ENCODE measurements at places on chromosomes 7 and 10.

- DNase-seq, result no peak
Measured at GRCh38 chr7:107946451-107946850, 55.5 kb downstream of the DLD start.

DNA sequence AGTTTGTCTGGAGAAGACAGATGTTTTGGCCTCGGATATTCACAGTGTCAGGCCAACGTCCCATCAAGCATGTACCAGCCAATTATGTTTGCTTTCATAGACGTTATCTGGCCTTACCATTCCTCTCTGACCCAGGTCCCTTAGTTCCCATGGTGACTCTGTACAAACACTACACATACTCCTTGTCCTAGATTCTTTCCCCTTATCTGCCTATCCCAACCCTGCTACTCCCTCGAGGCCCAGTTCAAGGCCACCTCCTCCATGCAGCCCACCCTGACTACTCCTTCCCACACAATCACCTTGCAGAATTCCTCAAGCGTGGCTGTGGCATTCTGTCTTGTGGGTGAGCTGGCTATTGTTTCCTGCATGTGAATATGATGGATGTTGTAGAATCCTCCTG is 155.2 kb downstream of the PRKAG2 start:
- no peak for DNase-seq

DNA sequence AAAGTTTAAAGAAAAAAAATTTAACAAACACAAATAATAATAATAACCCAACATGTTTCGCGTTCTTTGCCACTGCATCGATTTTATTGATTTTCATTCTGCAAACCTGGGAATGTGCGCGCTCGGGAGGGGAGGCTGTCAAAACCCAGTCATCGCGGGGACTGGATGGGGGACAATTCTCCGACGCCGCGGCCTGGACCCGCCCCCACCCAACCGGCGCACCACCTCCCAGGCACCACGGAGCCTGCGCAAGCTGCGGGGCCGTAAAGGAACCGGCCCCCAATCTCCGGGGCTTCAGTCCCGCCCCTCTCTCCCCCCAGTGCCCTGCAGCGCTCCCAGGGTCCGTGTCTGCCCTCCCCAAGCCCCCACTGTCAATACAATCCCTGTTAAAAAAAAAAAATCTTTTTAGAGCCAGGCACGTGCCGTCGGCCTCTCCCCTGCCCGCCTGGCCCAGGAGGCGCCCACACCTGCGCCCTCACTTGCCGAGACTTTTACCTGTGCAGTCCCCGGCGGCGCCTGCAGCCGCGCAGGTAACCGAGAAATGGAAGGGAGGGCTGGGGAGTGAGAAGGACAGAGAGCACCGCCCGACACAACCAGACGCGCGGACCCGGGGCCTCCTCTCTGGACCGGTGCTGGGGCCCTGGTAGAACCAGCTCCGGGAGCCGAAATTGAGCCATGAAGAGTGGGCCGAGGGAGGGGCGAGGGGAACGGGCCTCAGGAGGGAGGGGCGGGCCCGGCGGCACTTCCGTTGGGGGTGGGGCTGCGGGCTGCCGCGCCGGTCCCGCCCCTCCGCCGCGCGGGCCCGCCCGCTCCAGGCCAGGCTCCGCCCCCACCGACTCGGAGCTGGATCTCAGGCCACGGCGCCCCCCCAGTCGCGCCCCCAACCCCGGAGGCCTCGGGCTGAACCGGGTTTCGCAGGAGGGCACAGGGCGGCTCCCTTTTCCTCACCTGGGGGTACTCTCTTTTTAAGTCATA is 7.6 kb upstream of the ZNF503 start:
- no peak for DNase-seq

DNA sequence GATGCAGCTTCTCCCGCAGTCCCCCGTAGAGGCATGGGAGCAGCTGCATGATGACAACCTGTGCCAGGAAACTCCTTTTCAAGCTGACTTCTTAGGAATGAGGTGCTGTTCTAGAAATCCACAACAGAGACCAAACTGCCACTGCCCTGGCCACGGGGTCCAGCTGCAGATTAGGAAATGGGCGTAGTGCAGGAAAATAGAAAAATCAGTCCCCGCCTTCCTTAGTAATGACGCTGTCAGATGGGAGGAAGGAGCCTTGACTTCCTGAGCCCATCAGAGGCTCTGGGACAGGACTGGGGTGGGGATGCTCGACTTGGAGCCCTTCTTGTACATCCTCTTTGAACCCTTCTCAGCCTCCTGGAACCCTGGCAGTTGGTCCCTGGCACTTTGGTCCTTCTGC is 227.8 kb upstream of the GRB10 start:
- no peak for DNase-seq

GRCh38 chr7:69826283-69826682 is 228.0 kb downstream of the AUTS2 start:
- no peak for DNase-seq

DNA sequence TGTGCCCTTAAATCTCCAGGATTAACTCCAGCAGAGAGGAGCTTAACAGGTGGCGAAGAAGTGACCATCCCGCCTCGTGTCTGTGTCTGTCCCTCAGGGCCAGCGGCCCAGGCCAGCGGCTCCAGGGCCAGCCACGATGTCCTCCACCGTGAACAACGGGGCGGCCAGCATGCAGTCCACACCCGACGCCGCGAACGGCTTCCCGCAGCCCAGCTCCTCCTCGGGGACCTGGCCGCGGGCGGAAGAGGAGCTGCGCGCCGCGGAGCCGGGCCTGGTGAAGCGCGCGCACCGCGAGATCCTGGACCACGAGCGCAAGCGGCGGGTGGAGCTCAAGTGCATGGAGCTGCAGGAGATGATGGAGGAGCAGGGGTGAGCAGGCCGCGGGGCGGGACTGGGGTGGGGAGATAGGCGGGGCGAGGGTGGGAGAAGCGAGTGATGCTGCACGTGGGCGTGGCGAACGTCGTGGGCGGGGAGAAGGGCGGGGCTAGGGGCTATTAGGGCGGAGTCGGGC is 33.3 kb downstream of the SRRM3 start:
- DNase-seq, result peak; percentile 79

DNA sequence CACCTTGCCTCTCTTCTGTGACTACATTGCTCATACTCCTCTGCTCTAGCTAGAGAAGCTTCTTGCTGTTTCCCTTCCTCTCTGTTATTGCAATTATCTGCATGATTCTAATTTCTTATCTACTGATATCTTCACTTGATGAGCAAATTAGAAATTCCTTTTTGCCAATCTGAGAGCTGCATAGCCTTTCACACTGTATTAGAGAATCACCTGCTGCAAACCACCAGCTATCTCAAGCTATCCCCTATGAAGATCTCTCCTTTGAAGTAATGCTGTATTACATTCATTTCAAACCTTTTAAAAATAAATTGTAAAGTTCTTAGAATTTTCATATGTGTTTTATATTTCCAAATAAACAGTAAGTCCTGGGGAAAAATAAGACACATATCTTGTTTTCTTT is 89.0 kb upstream of the ZNF804B start:
- no peak for DNase-seq

DNA sequence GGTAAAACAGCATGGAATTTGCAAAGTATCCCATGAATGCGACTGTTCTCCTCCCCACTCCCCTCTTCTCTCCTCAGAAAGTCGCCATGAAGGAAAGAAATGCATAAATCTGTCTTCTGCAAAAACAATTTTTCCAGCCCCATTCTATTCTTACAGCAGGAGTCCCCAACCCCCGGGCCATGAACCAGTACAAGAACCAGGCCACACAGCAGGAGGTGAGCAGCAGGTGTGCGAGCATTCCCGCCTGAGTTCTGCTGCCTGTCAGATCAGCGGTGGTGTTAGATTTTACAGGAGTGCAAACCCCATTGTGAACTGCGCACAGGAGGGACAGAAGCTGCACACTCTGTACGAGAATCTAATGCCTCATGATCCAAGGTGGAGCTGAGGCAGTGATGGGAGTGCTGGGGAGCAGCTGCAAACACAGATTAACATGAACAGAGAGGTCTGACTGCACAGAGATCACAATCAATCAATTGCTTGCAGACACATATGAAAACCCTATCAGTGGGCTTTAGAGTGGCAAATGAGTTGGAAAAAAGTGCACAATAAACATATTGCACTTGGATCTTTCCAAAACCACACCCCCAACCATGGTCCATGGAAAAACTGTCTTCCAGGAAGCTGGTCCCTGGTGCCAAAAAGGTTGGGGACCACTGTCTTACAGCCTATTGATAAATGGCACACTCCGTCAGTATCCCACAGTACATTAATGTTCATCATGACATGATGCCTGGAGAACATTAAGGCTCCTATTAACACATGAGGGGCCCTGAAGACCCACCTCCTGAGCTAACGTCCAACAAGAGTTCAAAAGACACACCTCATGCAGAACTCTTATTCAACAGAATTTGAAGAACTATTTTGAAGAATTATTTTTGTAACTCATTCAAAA is 205.0 kb downstream of the PTPRN2 start:
- no peak for DNase-seq

DNA sequence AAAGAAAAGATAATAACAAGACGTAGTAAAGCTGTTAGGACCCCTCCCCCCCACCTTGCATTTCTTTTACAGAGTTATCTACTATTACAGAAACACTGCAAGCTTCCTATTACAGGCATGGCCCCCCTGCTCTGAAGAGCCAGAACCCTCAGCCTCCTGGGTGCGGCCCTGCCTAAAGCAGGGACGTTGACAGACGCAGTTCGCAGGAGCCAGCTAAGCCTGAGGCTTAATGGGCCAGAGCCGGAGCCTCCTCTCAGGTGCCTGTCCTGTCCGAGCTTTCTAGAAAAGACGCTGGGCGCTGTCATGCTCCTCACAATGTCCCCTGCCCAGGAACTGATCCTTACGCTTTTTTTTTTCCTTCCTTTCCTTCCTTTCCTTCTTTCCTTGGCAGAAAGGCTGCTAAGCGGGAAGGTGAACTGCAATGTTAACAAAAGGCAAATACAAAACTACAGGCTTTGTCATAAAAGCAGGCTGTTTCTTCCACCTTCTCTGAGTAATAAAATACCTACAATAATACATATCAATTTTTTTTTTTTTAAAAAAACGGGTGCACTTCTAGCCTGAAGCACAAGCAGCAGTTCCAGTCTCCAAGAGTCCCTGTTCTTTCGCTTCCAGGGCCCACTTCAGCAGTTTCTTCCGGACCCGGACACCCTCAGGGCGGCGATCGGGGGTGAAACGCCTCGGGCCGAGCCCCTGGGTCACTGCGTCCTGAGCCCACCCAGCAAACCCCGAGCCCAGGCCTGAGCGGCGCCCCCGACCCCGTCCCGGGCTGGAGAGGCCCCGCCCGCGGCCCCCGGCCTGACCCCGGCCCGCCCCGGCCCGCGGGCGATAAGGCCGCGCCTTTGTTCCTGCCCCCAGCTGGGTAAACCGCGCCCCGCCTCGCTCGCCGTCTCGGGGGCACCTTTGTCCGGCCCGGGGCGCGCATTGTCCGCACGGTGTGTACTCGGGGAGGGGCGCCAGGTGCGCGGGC is 11.2 kb downstream of the MNX1 start:
- no peak for DNase-seq
